ENCODE measurements at places on chromosomes 1 and 21.

DNA sequence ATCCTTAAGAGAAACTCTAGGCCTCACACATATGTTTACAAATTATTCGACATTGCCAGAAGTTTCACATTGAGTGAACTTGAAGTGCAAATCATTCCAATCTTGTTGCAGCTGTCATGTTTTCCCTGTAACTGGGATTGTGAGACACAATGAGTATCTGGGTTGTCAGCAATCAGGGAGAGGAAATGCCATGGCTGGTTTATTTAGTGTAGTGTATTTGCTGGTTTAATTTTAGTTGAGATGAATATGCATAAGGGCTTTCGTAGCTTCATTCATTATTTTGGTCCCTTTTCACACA, 54.2 kb upstream of the USP1 start:
- no peak for DNase-seq

DNA sequence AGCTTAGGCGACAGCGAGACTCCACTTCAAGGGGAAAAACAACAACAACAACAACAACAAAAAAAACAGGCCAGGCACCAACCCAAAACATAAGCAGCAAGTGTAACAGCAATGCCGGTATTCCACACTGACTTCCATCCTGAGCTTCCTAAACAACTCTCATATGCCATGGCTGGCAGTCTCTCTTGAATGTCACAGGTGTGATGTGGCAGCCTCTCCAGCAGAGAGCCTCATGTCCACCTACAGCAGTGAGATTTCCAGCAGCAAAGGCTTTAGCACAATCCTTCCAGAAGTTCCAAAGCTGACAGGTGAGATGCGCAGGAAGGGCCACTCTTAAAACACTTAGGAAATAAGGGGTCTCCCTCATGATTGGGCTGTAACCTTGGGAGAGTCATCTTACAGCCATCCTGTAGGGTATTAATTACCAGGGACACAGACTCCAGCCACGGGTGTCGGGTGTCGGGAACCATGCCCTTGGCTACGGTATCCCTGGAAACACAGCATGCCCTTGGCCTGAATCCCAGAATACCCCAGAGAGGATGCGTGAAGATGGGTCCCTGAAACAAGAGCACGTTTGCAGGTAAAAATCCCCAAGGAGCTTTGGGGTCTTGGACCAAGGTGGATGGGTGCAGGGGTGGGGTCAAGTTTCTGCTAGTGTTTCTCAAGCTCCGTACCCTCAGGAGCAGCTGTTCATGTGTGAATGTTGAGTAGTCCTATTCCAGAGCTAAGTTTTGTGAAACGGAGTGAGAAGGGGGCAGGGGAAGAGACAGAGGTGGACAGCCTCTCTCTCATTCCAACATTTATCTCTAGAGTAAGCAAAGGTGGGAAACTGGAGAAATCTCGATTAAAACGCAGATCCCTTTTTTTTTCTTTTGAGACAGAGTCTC, 31.4 kb downstream of the CLSTN1 start:
- no peak for DNase-seq

- DNase-seq: no peak
Measured at GRCh38 chr1:83958704-83959103, 40.2 kb downstream of the TTLL7 start.

DNA sequence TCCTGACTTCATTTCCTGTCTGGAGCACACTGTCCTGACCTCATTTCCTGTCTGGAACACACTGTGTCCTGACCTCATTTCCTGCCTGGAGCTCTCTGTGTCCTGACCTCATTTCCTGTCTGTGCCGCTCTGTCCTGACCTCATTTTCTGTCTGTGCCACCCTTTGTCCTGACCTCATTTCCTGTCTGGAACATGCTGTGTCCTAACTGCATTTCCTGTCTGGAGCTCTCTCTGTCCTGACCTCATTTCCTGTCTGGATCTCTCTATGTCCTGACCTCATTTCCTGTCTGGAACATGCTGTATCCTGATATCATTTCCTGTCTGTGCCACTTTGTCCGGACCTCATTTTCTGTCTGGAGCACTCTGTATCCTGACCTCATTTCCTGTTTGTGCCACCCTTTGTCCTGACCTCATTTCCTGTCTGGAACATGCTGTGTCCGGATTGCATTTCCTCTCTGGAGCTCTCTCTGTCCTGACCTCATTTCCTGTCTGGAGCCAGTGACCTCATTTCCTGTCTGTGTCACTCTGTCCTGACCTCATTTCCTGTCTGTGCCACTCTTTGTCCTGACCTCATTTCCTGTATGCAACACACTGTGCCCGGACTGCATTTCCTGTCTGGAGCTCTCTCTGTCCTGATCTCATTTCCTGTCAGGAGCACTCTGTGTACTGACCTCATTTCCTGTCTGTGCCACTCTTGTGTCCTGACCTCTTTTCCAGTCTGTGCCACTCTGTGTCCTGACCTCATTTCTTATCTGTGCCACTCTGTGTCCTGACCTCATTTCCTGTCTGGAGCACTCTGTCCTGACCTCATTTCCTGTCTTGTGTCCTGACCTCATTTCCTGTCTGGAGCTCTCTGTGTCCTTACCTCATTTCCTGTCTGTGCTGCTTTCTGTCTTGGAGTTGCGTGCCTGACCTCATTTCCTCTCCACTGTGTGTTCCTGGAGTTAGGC, 27.6 kb downstream of the SKI start:
- DNase-seq: peak; percentile 61

- DNase-seq: no peak
Measured at GRCh38 chr1:29821605-29822004, 585.3 kb downstream of the PTPRU start.

GRCh38 chr1:105416261-105416660, 1640.2 kb upstream of the PRMT6 start:
- DNase-seq: no peak

DNA sequence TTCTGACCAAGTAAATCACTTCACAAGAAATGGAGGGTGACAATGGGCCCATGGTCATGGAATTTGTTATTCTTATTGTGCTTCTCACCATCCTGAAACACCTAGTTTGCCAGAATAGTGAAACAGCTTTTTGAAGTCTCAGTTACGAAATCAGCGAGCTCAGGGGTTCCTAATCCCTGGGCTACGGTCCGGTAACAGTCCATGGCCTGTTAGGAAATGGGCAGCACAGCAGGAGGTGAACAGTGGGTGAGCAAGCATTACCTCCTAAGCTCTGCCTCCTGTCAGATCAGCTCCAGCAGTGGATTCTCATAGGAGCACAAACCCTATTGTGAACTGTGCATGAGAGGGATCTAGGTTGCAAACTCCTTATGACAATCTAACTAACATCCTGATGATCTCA, 1356.3 kb downstream of the KCNT2 start:
- no peak for DNase-seq

DNA sequence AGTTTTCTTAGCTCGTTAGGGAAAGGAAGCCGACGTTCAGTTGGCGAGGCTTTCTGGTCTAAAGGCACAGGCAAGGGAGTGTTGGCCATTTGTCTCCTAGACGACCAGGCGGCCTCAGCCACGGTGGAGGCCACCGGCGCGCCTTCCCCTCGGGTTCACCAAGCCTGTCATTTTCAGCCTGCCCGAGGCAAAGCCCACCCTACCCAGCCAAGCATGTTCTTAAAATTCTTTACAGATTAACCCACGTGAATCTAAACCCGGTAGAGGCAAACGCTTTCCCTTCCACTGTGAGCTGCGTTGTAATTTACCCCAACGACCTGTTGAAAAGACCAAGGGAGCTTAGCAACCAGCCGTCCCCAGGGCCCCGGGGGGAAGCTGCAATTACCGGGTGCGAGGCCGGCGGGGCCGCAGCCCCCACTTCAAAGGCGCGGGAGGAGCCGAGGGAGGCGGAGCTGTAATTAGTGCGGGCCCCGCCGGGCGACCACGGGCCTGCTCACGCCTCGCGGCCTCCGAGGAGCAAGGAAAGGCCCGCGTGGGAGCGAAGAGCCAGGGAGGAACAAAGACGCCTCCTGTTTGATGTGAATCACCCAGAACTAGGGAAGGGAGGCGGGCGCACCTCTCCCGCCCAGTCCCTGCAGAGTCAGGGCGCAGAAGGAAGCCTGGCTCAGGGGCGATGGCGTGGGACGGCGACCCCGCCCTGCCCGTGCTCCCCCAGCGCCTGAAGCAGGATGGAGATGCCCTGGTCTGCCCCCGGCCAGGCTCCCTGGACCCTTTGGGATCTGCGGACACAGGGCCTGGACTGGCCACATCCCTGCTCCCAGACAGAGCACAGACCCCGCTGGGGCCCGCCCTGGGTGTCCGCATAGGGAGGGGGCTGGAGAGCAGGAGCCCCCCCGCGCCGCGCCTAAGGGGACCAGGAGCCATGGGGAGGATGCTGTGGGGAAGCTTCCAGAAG, 12.1 kb upstream of the TSPEAR start:
- DNase-seq: no peak

DNA sequence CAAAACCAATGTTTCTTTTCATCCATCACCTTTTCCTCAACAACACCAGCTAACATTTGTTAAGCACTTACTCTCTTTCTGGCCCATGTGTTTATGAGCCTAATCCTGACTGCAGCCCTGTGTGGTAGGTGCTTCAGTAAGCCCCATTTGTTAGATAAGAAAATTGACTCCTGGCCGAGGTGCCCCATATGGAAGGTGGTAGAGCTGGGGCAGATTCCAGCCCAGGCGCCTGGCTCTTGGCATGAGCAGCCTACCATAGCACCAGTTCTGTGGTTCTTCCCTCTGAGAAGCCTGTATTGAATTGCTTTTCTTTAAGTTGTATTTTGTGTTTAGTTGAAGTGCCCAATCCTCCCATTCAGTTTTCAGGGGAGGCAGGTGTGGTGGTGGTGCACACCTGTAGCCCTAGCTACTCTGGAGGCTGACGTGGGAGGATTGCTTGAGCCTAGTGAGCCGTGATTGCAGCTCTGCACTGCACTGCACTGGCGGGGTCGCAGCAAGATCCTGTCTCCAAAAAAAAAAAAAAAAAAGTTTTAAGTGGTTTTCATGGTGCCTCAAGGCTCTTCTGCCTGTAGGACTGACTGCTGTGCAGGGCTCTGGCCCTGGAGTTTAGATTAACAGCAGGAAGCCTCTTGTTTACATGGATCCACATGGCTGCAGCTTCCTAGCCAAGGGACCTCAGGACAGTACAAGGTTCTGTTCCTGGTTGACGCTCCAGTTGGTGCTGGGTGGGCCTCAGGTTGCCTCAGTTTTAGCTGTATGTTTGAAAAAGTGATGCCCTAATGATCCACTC, 125.9 kb downstream of the MRPS6 start:
- no peak for DNase-seq

DNA sequence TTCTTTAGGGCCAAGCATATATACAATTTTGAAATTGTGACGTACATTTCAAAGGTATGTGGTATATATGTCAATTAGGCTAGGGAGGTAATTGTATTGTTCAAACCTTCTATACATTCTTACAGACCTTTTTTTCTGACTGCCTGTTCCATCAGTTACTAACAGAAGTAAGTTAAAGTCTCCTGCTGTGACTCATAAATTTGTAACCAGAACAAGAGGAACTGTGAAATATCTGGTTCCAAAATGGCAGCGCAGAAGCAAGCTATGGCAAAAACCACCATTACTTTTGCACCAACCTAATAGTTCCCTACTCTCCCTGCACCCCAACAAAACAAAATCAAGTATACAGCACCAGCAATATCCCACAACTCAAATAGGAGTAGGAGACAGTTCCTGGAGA, 93.6 kb downstream of the ENAH start:
- no peak for DNase-seq

GRCh38 chr1:103859721-103860120, 110.0 kb downstream of the AMY1C start:
- DNase-seq: no peak

DNA sequence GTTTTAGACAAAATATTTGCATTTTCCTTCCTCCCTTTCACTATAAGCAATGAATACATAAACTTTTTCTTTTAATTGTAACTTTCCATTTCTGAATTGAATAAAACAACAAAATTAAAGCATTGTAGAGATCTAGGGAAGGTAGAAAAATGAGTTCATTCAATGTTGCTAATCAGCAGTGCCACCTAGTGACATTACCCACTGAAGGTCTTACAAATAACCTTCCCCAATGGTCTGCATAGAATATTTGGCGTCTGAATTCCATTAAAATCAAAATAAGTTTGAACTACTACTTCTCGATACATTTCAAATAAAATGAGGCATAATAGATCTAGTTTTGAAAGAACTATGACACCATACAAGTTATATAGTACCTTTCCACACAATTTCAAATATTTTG, 19.6 kb downstream of the FH start:
- DNase-seq: no peak

DNA sequence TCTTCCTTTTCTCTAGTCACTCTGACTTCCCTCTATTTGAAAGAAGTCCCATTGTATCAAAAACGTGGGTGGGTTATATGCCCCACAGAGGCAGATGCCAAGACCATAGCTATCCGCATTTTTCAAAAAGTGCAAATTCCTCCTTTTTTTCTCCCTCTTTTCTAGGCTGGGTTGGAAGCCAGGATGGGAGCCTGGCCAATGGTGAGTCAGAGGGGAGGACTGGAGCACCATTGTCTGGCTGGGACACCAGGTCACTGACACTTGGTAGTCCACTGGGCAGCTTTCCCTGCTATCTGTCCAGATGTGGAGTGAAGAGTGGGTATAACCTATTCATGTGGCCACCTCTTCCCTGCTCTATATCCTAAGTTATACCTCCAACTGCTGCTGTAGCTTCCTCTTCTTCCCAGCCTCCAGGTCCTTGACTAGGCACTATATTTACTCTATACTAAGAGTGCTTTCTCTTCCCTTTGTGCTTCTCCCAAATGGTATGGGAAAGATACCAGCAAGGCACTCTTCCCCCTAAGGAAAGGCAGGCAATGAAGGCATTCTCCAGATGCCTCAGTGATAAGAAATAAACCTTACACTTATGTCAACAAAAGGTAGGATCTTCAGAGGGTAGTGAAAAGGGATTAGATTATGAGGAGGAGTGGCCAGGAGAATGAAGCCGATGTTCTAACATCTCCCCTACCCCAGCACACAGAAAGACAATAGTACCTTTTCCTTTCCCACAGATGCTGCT, 12.9 kb downstream of the PI4KB start:
- DNase-seq: no peak

DNA sequence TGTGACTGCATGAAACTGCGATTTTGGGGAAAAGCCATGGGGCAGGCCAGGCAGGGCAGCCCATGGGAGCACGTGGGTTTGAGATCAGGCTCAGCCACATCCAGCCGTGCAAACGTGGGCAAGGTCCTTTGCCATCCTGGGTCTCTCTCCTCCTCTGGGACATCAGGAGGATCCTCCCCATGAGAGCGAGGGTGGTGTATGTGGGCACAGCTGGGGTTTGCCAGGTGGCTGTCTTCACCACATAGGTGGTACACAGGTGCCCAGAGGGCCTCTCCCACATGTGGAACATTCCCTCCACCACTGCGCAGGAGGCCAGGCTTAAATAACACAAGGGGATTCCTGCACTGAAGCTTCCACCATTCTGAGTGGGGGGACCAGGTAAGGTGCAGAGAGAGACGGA, 136.7 kb downstream of the DMRTB1 start:
- no peak for DNase-seq
